ENCODE measurements at places on chromosomes 5 and 9. TPM values are rescaled to one million over a fixed set of nuclear protein-coding genes. Genes with fewer than 3 reads are reported as not detected.

Gene PCDHA1
- not detected for polyA plus RNA-seq

DNA sequence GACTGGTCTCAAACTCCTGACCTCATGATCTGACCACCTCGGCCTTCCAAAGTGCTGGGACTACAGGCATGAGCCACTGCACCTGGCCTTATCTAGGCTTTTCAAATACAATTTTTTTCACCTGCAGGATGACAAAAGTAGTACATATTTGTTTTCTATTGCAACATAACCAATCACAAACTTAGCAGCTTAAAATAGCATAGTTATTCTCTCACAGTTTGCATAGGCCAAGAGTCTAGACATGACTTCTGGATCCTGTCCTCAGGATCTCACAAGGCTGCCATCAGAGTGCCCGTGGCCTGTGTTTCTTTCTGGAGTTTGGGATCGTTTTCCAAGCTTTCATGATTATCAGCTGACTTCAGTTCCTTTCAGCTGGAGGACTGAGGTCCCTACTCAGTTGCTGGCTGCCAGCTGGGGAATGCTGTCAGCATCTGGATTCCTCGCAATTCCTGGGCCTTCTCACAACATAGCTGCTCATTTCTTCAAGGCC, 348.9 kb downstream of the ARHGEF28 start:
- no peak for DNase-seq

DNA sequence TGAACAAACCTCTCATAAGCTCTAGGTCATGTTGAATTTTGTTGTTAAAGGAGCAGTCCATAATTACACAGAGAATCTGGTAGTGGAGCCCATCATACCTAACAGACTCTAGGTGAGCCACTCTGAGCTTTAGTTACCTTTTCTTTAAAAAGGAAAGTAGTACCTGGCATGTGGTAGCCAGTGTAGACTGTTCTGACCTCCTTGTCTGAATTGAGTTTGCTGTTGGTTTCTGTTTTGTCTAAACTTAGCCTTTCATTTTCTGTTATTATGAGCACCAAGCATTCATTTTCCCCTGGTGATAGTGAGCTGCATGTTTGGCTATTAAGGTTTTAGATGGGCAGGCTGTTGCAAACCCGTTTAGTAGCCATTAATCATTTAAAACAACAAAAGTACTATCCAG, 112.2 kb downstream of the MAST4 start:
- no peak for DNase-seq

- no peak for DNase-seq
Observed at GRCh38 chr5:179313849-179314521, 31.3 kb downstream of the ADAMTS2 start.

GRCh38 chr5:120545951-120546350, 81.9 kb downstream of the PRR16 start:
- no peak for DNase-seq

- DNase-seq = no peak
Observed at GRCh38 chr5:142368529-142368928, 43.7 kb upstream of the SPRY4 start.
